ENCODE measurements at places on chromosomes 4 and X.

- H3K4me1 ChIP-seq: no peaks in the 10 kb centered on the region
- H3K27me3 ChIP-seq: no peaks in the 10 kb centered on the region
- no peak overlapping the region for H3K27ac ChIP-seq
- H3K4me3 ChIP-seq: no peak overlapping the region
Observed at GRCh38 chrX:72366701-72367454, 61.2 kb upstream of the CITED1 start.

DNA sequence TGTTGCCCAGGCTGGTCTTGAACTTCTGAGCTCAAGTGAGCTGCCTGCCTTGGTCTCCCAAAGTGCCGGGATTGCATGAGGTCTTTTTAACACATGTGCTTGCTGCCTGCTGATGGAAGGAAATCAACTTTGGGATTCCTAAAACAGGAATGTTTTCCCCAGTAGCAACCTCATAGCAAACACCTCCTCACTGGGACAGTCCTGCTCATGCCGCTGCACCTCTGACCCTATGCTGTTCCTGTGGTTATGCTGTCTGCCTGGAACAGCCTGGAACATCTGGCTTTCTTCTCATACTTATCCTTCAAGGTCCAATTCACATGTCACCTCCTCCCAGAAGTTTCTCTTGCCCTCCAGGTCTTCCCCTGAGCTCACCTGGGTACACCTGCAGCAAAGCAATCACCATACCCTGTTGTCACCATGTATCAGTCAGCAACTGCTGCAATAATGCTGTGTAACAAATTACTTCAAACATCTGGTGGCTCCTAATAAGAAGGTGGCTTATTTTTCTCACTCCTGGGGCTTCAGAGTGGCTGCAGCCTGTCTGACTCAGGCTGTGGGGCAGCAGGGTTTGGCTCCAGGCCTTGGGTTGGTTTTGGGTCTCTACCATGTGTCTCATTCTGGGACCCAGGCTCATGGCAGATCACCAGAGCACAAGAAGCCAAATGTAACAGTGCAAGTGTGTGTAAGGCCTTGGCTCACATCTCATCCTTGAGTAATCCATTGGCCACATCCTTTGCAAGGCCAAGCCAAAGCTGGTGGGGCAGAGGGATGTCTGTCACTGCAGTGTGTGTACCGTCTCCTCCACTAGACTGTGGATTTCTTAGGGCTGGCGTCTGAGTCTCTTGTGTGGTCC is 59.4 kb upstream of the SORCS2 start:
- no peaks in the 10 kb centered on the region for H3K27me3 ChIP-seq
- H3K4me3 ChIP-seq: no peak overlapping the region
- H3K27ac ChIP-seq: no peak overlapping the region
- H3K36me3 ChIP-seq: no peaks in the 10 kb centered on the region

GRCh38 chr4:142416121-142416520 is 430.0 kb downstream of the INPP4B start:
- no peak overlapping the region for H3K4me3 ChIP-seq
- H3K27ac ChIP-seq: no peak overlapping the region

- DNase-seq: no peak
- H3K4me1 ChIP-seq: no peaks in the 10 kb centered on the region
- no peak overlapping the region for H3K4me3 ChIP-seq
- H3K27ac ChIP-seq: no peak overlapping the region
- H3K27me3 ChIP-seq: no peaks in the 10 kb centered on the region
Observed at GRCh38 chrX:42776195-42776594, 1.8 kb downstream of the PPP1R2C start.

GRCh38 chr4:140126261-140126660 is 27.7 kb downstream of the MAML3 start:
- H3K36me3 ChIP-seq: no peaks in the 10 kb centered on the region
- DNase-seq: no peak
- H3K27me3 ChIP-seq: no peaks in the 10 kb centered on the region
- no peak overlapping the region for H3K4me3 ChIP-seq

DNA sequence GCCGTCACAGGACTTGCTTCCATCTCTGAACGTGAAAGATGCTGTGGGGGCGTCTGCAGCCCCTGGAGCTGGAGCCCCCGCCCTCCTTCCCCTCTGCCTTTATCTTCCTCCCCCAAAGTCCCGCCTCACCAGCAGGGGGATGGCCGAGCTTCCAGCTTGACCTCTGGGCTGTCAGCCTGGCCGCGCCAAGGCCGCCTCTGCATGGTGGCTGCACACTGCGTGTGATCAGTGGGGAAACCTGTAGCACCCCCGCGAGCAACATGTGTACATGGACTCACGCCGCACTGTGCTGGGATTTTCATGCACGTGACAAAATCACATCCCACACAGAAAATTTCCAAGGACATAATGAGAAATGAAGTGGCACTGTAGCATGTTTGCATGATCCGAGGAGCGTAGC is 26.5 kb upstream of the PSAPL1 start:
- DNase-seq: no peak
- H3K27me3 ChIP-seq: no peaks in the 10 kb centered on the region
- H3K4me1 ChIP-seq: peaks cover 25% of the 10 kb centered on the region
- H3K4me3 ChIP-seq: no peak overlapping the region
- no peaks in the 10 kb centered on the region for H3K36me3 ChIP-seq
- no peak overlapping the region for H3K27ac ChIP-seq

DNA sequence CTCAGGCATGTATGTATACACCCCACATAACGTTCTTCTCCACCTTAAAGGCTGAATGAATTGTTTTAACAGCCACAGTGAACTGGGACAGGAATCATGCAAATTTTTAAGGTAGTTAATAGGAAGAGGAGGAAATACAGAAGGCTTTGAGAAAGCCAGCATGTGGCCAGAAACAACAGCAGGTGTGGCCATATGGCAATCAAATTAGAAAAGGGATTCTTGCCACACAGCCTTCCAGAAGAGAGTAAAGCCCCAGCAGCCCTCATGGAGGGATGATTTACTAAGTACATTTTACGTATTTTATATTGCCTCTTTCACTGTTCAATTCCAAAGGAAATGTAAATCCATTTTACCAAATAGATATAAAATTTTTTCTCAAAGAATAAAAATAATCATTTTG is 792.2 kb downstream of the ADGRL3 start:
- no peaks in the 10 kb centered on the region for H3K27me3 ChIP-seq
- H3K4me1 ChIP-seq: no peaks in the 10 kb centered on the region
- H3K36me3 ChIP-seq: no peaks in the 10 kb centered on the region
- no peak for DNase-seq
- H3K27ac ChIP-seq: no peak overlapping the region

GRCh38 chr4:3121596-3121995 is 47.1 kb downstream of the HTT start:
- no peak for DNase-seq
- no peak overlapping the region for H3K4me3 ChIP-seq
- H3K27me3 ChIP-seq: no peaks in the 10 kb centered on the region
- H3K27ac ChIP-seq: peak overlapping the region; percentile 78

- H3K4me1 ChIP-seq: peaks cover 15% of the 10 kb centered on the region
- no peak for DNase-seq
- no peaks in the 10 kb centered on the region for H3K27me3 ChIP-seq
- H3K27ac ChIP-seq: peak overlapping the region; percentile 46
- no peaks in the 10 kb centered on the region for H3K36me3 ChIP-seq
Observed at GRCh38 chr4:168803732-168804131, 206.3 kb downstream of the CBR4 start.

Measured in esophagus muscularis mucosa (tissue), 4 donors.